ENCODE measurements at places on chromosomes 1 and 21. TPM values are rescaled to one million over a fixed set of nuclear protein-coding genes. Genes with fewer than 3 reads are reported as not detected.

ZMYND12 gene
- 0.57 TPM for polyA plus RNA-seq

SGIP1 gene
- polyA plus RNA-seq: not detected

OVAAL gene
- polyA plus RNA-seq: 0.12 TPM

ALX3 gene
- not detected for polyA plus RNA-seq

SLC6A9 gene
- polyA plus RNA-seq: 17.7 TPM

KRTAP12-2 gene
- polyA plus RNA-seq: not detected

DNA sequence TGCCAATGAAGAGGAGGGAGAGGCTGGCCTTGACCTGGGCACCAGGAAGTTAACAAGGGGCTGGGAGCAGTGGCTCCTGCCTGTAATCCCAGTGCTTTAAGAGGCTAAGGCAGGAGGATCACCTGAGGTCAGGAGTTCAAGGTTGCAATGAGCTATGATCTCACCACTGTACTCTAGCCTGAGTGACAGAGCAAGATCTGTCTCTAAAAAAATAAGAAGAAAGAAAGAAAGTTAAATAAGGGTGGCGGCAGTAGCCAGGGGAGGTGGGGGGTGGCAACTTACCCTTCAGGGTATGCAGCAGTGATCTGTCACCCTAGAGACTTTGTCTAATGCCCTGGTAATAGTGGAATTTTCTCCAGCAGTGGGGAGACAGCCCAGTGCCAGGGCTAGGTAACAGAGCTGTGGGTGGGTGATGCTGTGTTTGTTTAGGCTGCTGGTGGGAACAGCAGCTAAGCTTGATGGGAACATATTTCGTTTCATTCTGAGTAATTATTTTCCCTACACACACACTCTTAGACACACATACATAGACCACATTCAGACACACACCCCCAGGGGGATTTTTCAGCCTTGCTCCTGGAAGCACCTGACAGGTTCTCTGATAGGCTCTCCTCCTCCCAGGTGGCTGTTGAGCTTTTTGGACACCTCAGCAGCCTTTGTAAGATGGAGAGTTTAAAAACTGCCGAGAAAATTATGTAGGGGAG is 11.3 kb upstream of the SYT6 start:
- DNase-seq: no peak

DNA sequence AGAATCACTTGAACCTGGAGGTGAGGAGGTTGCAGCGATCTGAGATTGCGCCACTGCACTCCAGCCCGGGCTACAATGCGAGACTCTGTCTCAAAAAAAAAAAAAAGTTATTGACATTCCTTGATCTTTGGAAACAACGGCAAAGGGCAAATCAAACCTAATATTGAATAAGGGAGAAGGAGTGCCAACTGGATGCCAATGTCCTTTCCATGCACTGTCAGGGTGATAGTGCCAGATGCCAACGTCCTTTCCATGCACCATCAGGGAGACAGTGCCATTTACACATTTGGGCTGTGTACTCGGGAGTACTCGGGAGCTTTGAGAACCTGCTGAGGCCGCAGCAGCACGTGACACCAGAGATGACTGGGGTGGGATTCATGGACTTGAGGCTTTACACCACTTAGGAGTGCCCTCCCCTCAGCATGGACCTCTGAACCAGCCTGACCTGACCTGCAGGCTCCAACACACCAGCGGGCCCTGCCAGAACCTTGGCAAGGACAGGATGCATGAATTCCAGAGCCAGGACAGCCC is 34.5 kb upstream of the SOD1 start:
- no peak for DNase-seq

DNA sequence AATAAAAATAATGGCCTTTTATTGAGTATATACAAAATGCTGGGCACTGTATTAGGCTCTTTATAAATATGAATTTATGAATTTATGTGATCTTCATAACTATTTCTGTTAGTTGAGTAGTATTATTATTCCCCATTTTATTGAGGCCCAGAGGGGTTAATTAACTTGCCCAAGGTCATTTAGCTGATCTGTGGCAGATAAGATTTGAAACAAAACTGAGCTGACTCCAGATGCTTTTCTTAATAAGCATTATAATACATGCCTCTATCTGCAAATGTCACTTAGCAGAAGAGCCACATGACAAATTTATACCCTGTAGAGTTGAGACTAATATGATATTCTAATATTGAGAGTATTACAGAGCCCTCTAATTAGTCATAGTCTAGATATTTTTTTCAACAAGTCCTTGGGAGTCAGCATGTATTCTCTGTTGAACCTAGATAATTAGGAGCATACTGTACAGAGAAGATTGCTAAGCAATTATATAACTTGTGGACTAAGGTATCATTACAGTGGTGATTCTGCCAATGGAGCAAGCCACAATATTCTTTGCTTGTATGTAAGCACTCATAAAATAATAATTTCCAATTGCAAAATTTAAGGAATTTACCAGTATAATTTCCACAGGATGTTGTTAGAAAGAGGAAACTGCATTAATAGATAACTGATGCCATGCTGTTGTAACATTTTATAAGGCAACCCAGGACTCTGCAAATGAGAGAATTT is 112.0 kb downstream of the LRRC40 start:
- no peak for DNase-seq

- peak; percentile 59 for DNase-seq
These were observed 81.4 kb downstream of the NENF start for GRCh38 chr1:212514056-212514614.

- no peak for DNase-seq
These were observed 77.7 kb downstream of the TOMM20 start for GRCh38 chr1:235050911-235051360.

DNA sequence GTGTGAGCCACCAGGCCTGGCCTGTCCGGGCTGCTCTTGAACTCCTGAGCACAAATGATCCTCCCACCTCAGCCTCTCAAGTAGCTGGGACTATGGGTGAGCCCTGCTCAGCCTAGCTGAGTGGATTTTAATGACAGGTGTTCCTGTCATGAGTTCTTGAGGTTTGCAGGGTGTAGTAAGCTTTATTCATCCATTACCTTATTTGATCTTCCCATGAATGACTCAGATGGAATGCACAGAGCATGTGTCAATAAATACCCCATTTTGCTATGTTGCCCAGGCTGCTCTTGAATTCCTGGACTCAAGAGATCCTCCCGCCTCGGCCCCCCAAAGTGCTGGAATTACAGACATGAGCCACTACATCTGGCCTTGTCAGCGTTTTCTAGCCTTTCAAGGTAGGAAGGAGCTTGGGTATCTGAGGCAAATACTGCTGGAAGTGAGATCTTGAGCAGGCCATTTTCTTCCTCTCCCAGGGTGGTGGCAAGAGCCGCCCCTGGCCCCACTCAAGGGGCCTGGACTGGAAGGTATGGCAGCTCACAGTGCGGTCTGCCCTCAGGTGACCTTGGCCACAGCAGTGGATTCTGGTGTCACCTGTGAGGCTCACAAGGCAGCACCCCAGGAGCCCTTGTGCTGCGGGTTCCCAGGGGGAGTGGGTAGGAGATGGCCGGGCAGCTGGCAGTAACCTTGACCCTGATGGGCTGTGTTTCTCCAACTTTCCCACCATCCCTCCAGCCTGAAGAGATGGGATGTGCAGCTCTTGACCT is 20.0 kb downstream of the PIK3CD start:
- DNase-seq: peak; percentile 69

DNA sequence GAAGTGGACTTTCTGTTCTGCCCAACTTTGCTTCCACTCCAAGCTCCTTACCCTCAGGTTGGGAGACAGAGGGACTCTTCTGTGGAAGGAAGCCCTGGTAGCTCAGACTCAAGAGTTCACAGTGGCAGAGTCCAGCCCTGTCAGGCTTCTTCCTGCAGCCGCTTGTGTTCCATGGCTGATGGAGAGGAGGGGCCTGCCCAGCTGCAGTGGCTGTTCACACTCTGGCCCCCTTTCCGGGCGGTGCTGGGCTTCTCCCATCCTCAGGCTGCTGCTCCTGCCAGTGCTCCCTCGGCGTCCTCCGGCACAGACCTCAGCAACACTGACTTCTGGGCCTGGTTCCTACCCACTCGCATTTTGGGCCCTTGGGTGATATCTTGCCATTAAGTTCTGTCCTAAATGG is 4.0 kb downstream of the KRTAP10-1 start:
- no peak for DNase-seq

DNA sequence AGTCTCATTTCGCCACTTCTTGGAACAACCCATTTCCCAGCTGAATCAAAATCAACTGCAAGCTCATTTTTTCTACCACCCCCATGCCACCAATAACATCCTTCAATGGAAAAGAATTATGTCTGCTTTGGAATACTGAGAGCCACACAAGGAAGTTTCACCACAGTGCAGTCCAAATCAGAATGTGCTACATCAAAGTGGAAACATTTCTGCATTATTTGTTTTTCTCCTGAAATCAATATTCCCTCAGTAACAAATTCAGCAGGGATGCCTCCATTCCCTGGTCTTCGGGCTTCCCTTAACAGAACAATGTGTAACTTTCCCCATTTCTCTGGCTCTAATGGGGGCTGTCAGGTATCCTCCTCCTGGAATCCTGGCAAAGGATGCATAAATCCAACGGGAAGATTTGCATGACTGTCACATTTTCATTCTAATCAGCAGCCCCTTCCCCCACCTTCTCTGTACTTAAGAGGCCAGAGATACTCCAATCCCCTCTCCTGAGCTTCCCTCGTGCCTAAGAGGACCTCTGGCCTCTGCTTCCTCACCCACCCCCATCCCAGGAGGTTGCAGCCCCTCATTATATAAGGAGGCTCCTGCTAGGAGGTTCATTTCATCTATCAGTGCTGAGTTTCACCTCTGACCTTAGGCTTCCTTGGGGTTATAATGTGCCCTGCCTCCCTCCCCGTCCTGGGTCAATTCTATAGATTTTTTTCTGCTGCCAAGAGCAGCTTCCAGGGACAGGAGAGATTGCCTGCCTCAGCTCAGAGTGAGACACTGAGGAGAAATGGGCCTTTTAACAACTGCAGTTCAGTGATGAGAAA is 201.1 kb downstream of the OMA1 start:
- DNase-seq: no peak

GRCh38 chr1:221672239-221672645 is 69.6 kb downstream of the DUSP10 start:
- no peak for DNase-seq

- no peak for DNase-seq
These were observed 610 bp downstream of the RBM8A start for GRCh38 chr1:145926686-145927062.

DNA sequence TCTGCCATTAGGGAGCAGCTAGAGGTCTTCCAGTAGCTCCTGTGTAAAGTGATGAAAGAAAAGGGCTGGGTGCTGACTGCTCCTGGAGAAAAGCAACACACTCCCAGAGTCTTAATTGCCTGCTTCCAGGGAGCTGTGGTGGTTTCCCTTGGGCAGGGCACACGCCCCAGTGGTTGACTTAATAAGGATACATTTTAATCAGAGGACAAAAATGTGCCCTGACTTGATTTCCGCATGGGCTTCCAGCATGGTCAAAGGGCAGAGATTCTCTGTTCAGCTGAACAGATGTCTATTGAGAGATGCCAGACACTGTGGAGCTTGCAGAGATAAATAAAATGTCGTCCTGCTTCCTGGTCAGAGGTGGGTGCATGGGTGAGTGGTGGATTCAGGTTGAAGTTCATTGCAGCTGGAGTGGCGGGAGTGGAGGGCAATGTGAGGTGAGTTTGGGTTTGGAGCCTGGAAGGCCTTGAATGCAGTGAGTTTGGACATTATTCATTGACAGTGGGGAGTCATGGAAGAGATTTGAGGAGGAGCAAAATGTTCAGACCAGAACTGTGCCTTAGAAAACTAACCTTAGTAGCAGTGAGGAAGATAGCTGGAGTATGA is 16.0 kb downstream of the QSOX1 start:
- no peak for DNase-seq

- DNase-seq: peak; percentile 19
These were observed 1.2 kb upstream of the NUCKS1 start for GRCh38 chr1:205751036-205751651.

DNA sequence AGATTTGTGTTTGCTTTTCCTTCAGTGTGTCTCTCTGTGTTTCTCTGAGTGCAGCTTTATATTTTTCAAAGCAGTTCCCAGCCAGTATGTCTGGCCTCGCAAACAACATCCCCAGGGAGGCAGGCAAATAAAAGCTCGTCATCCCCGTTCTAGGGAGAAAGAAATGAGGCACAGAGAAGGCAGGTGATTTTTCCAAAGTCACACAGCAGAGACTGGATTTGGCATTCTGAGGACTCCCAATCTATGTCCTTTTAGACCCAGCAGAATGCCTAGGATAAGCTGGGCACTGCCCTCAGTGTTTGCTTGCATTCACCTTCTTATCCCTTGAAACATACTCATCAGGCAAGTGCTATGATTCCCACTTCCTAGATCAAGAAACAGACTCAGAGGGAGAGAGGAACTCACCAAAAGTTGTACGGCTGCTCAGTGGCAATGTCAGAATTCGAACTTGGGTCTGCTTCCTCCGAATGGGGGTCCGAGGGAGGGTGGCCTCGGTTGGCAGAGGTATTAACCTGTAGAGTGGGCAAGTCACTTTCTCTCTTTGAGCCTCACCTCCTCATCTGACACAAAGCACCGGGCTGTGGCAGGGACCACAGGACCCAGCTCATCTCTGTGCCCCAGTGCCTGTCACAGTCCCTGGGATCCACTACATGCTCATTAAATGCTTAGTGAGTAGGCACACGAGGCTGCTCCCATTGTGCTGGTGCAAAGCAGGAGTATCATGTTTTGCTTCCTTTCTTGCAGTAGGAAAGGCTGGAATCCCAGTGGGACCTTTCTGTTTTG is 4.2 kb downstream of the RAP1GAP start:
- DNase-seq: no peak

GRCh38 chr1:38962560-38962959 is 20.9 kb upstream of the RHBDL2 start:
- DNase-seq: no peak

DNA sequence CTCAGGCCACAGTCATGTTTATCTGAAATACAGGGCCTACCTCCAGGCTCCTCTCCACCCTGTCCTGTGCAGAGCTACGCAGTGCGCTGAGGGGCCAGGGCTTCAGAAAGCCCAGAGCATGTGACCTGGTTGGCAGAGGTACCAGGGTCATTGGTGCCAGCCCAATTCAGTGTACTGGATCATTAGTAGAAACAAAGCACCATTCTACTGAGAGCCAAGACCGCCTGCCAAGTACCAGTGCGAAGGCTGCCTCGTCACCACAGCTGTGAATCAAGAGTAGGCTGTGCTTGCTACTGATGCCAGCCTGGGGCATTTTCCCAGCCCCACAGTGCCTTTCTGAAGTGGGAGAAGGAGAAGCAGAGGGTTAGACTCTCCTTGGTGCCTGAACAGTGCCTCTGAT is 59.8 kb downstream of the CAPN9 start:
- no peak for DNase-seq
